ENCODE measurements at places on chromosomes 7 and 10. TPM values are rescaled to one million over a fixed set of nuclear protein-coding genes. Genes with fewer than 3 reads are reported as not detected.

DNA sequence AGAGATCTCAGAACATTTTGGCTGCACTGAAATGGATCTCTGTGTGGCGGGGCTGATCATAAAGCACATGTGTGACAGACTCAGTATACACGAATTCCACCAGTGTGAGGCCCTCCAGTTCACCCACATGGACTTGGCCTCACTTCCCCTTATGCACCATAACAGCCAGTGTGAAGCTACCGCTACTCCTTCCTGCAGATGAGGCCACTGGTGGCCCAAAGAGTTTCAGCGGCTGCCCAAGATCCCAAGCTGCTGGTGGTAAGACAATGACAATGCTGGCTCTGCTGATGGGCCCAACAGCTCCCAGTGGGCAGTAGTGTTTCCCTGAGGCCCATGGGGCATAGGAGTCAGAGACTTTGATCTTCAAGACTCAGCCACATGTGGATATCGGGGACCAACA lies 21.0 kb upstream of the C10orf71 start:
- DNase-seq = no peak

GRCh38 chr10:1406132-1406966 lies 331.0 kb downstream of the ADARB2 start:
- DNase-seq = no peak

- DNase-seq = no peak
Observed at GRCh38 chr7:16114633-16115032, 306.7 kb downstream of the CRPPA start.

DNA sequence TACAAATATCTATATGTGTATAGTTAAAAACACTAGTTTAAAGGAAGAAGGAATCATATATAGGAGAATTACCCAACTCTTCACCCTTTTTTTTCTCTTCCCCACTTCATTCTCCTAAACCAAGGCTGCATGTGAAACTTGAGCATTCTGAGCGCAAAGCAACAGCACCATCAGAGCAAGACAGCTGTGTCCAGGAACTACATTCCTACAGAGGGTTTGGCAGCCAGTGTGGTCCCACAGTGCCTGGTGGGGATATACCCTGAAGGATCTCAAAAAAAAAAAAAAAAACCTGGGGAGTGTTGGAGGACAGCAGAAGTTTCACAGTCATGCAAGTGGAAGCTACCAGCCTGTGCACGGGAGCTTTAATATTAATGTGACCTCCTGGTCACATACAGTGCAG lies 310.4 kb downstream of the CTNNA3 start:
- DNase-seq = no peak

GRCh38 chr10:95434583-95434982 lies 126.6 kb downstream of the SORBS1 start:
- no peak for DNase-seq

- no peak for DNase-seq
Observed at GRCh38 chr7:79282882-79283602, 170.4 kb downstream of the MAGI2 start.

GRCh38 chr10:50361946-50362345 lies 110.6 kb upstream of the ASAH2 start:
- no peak for DNase-seq

- DNase-seq = peak; percentile 45
Observed at GRCh38 chr7:107622429-107622828, 38.2 kb upstream of the SLC26A4 start.

DNA sequence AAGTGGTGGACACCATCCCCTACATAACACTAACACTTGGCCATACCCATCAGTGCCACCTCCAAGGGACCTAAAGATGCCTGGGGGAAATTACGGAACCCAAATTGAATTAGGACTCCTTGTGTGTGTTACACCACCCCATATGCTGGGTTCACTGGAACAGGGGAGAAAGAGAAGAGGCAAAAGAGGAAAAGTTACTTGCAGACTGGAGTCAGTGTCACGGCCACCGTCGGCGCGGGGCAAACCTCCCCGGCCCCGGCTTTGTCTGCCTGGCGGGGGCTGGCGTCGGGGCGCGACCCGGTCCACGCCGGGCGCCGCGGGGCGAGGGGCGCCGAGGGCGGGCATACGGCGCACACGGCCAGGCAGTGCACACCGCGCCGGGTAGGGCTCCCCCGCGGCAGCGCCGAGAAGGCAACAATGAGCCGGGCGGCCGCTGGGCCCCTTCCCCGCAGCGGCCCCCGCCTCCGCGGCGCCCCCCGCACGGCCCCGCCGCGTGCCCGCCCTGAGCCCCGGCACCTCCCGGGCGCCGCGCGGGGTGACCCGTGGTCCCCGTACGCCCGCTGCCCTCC lies 171.1 kb downstream of the FAM107B start:
- DNase-seq = no peak

- no peak for DNase-seq
Observed at GRCh38 chr7:38525857-38526256, 105.3 kb downstream of the AMPH start.

GRCh38 chr10:7958442-7958841 lies 96.0 kb upstream of the GATA3 start:
- no peak for DNase-seq

GRCh38 chr10:68178592-68178991 lies 53.3 kb downstream of the ATOH7 start:
- DNase-seq = no peak

DNA sequence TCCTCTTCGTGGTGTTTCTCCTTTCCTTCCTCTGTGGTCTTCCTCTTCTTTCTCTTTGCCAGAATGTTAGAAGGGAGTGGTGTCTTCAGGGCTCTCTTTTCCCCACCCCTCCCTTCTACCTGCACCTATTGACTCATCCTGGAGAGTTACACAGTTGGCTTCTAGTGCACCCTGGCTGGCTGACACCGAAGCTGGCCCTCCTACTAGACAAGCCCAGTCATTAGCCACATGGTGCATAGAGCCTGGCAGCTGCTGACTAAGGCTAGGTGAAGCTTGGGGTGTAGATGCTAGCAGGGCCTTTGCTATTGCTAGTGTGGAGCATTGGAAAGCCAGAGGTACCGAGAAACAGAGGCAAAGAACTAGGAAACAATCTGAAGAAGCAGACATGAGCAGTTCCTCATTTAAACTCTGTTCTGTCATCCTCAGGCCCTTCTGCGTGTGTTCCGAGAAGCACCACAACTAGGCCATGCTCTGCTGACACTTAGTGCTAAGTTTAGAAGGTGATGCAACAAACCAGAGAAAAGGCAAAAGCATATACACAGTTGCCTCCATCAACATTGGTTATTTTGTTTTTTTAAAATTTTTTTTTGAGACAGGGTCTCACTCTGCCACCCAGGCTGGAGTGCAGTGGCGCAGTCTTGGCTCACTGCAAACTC lies 213.9 kb downstream of the BAMBI start:
- no peak for DNase-seq

- DNase-seq = no peak
Observed at GRCh38 chr7:36048902-36049240, 104.2 kb upstream of the EEPD1 start.

DNA sequence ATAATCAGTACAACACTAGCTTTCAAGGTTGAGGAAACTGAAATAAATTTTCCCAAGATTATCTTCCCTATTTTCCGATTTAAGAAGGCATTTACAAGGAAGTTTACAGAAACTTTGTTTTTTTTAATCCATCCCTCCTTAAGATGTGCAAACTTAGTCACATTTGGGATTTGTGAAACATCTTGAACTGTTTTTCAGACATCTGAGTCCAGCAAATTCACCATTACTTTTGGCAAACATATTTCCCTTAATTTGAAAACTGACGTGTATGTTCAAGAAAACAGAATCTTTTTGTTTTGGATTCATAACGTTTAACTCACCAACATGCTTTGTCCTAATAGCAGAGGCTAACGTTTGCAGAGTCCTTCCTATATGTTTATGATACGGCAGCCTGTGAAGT lies 19.5 kb downstream of the GLI3 start:
- no peak for DNase-seq

DNA sequence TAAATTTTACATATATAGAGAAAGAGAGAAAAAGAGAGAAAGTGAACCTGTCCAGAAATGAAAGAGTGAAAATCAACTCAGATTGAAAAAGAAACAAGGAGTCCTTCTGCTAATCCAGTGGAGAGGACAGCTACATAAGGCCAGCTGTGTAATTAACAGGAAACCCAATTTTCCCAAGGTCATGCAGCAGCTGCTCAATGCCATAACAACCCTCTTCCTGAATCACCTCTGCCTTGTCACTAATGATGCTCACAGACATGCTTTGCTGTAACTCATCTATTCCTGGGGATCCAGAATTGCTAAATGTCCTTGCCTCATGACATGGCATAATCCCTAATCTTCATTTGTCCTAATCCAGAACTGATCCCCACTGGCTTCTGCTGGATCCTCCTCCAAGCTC lies 288.6 kb downstream of the NEBL start:
- no peak for DNase-seq

DNA sequence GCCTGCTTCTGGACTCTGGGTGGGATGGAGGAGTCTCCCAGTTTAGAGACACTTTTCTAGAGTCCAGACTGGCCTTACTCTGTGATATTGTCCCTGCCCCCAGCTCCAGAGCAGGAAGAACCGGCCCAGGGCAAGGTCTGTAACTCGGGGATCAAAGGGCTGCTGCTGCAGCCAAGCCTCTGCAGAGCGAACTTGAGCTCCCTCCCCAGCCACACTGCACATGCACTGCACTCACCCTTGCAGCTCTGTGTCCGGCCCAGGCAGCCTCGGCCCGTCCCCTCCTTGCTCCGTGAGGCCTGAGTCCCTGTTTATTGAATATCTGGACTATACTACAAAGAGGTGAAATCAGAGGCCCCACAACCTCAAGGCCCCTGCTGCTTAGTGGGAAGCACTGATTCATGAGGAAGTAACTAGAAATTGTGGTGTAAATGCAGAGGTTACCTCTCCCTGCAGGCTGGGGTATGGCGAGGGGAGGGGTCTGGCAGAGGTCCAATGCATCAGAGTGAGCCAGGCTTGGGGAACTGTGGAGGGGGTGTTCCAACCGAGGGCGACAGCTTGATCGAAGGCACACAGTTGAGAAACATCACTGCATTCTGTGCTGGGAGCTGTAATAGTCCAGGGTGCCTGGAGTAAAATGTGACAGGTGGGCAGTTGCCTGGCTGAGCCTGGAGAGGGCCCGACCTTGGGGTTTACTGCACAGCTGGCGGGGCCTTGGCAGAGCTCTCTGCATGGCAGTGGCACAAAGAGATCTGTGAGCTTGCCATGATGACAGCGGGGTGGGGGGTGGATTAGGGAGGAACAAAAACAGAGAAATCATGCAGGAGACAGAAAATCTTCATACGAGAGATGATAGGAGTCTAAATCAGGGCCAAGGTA lies 49.1 kb downstream of the AOC1 start:
- DNase-seq = no peak

DNA sequence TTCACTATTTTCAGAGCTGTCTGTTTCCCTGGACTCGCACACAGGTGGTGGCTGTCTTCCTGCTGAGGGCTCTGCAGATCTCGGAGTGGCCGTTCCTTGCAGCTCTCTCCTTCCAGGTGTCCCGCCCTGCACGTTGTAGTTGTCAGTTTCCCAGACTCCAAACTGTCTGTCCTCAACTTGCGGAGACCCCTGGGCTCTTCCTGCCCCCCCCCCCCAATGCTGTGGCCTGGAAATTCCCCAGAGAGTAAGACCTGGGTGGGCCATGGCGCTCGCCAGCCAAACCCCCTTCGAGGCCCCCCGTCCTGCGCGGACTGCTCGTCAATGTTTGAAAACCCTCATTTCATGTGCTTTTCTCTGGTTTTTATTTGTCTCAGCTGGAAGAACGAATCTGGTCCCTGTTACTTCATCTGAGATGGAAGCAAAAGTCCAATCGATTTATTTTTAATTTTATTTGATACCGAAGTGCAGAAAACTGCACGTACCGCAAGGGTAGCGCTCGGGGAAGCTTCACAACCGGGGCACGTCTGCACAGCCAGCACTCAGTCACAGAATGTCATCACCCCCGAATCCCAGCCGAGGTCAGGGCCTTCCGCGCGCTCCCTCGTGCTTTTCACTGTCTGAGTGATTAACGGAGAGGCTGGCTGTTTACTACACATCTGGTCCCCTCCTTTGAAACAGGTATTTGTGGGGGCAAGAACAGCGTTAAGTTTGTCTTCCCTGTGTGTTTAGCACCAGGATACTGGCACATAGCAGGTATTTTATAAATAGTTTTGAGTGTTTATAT lies 46.4 kb upstream of the NKX6-2 start:
- no peak for DNase-seq

- no peak for DNase-seq
Observed at GRCh38 chr10:32388258-32389027, 41.5 kb upstream of the EPC1 start.

DNA sequence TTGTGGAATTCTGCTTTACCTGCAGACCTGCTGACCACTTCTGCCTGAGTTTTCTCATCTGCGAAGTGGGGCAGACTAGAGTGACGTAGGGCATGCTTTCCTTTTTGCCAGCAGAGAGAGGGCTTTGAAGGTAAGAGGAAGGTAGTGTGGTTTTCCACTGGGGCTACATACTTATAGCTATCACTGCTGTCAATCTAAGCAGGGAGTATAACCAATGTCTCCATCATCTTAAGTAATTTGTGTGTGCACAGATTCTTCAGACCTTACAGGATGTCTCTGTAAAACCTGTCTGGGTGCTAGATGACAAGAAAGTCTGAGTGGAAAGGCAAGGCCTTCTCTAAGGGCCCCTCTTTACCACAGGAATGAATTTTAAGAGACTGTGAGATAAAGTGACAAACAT lies 106.8 kb downstream of the RBM20 start:
- DNase-seq = no peak

DNA sequence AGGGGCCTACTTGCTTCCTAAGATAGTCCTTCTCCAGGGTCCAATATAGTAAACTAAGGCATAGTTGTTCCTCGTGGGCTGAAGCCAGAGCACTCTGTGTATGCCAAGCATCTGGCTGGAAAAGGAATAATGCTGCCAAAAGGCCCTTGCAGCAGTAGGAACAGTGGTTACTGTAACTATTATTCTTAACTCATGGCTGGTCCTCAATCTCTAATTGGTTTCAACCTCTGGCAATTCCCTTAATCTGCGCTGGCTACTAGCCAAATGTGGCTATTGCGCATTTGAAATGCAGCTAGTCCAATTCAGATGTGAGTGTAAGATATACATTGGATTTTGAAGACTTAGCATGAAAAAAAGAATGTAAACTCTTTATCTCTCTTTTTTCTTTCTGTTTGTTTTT lies 27.8 kb upstream of the LBX1 start:
- DNase-seq = no peak

GRCh38 chr10:44171765-44172164 lies 213.1 kb downstream of the CXCL12 start:
- no peak for DNase-seq

The PRPS1L1 gene
- total RNA-seq = not detected

The CYP2C19 gene
- total RNA-seq = not detected

The ADARB2 gene
- not detected for total RNA-seq

The SLC18A3 gene
- not detected for total RNA-seq

The OLAH gene
- total RNA-seq = 0.14 TPM

The GLCCI1 gene
- 3.0 TPM for total RNA-seq

The TWIST1 gene
- 9.2 TPM for total RNA-seq

The ZNF655 gene
- 20.9 TPM for total RNA-seq

The GPR26 gene
- not detected for total RNA-seq

The CRYGN gene
- not detected for total RNA-seq

The KAZALD1 gene
- 1.1 TPM for total RNA-seq

The NRCAM gene
- 87.2 TPM for total RNA-seq

The CYP3A4 gene
- not detected for total RNA-seq

The PIP gene
- total RNA-seq = not detected

The PLEKHS1 gene
- total RNA-seq = not detected

The TUBB8 gene
- total RNA-seq = not detected
